Common myeloid progenitor, CD34-positive (primary cell): ENCODE measurements at places on chromosomes 16 and 17.

DNA sequence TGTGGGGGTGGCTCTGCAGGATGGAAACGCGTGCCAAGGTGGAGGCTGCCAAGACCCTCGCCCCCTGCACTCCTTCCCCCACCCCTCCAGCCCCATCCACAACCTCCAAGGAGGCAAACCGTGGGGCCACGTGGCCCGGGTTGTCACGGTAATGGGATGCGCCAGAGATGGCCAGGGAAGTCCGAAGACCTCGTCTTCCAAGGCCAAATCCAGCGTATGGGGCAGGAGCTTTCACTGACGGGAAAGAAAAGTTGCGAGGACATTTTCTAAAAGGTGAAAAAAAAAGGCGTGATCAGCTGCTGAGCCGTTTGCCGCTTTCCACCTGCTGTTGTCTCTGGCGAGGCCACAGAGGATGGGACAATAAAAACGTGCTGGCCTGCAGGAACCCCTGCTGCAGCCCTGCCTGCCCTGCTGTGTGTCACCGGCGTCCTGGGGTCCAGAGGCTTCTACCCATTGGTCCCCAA lies 28.3 kb upstream of the GSE1 start:
- no peak for DNase-seq

- no peak for DNase-seq
Observed at GRCh38 chr17:79878329-79878947, 39.2 kb upstream of the CBX4 start.

DNA sequence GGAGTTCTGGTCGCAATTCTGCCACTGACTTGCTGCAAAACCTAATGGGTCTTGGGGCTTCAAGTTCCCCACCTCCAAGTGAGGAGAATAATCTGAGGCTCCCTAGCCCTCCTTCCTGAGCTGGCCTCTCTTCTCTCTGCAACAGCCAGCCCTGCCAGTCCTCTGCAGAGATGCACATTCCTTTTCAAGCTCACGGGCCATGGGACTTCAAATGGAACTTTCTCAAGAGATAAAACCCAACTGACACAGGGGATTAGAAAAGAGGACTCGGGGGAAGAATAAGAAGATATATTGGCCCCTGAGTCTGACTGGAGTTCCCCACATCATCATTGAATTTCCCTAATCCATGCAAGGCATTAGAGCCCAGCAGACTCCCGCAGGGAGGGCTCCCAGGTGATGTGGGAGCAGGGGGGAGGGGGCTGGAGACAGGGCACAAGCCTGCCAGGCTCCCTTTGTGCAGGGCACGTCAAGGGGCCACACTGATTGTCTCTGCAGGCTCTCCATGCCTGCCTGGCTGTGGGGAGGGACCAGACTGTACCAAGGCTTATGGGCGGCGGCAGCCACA lies 131.0 kb downstream of the CCDC144A start:
- DNase-seq, result no peak

DNA sequence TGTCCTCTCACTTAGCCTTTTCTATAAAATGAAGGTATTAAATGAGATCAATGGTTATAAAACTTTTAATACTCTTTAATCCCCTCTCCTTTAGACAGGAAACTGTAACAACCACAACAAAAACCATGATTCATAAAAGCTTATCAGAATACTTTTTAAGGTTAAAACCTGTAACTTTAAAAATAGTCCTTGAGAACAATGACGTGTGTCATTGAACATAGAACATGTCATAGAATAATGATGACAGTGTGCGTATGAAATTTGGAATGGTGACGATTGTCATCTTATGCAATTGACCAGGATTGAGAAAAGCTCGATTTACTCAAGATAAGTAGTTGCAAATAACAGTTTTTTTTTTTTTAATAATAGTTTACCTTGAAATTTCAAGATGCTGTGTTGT lies 94.1 kb downstream of the PLCG2 start:
- no peak for DNase-seq

DNA sequence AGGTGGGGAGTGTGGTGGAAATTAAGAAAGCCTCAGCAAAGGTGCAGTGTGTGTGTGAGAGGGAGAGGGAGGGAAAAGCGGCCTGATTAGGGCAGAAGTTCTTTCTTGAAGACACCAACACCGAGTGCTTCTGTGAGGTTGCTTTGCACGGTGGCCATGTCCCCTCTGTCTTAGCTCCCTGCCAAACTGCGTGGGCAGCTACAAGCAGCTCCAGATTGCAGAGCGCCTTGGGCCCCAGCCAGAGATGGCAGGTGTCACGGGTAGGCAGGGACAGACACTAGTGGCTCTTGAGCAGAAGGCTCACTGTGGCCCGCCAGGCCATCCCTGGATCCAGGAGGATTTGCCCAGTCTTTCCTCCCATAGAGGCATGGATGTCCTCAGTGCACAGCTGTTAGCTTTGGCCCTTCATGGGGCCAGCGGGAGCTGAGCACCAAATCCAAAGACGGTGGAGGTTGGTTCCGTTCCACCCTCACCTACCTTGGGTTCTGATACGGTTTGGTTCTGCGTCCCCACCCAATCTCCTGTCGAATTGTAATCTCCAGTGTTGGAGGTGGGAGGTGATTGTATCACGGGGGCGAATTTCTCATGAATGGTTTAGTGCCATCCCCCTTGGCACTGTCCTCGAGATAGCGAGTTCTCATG lies 21.4 kb downstream of the KIAA0513 start:
- DNase-seq, result no peak

- DNase-seq, result no peak
Observed at GRCh38 chr17:81910840-81911276, 341 bp downstream of the PCYT2 start.

DNA sequence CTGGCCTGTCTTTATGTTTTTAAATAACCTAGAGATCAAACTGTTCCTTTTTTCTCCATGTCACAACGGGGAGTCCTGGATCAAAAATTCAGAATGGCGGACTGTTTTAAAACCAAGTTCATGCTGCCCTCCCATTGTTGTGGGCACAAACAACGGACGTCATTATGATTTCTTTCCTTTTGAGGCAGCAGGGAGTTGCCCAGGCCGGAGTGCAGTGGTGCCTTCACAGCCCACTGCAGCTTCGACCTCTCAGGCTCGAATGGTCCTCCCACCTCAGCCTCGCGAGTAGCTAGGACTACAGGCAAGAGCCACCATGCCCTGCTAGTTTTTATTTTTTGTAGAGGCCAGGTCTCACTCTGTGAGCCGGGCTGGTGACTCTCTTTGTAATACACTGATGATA lies 26.5 kb downstream of the NDE1 start:
- DNase-seq, result no peak

GRCh38 chr16:15459791-15460190 lies 25.4 kb downstream of the BMERB1 start:
- DNase-seq, result no peak

GRCh38 chr16:83899272-83899897 lies 470 bp downstream of the MLYCD start:
- peak; percentile 84 for DNase-seq

DNA sequence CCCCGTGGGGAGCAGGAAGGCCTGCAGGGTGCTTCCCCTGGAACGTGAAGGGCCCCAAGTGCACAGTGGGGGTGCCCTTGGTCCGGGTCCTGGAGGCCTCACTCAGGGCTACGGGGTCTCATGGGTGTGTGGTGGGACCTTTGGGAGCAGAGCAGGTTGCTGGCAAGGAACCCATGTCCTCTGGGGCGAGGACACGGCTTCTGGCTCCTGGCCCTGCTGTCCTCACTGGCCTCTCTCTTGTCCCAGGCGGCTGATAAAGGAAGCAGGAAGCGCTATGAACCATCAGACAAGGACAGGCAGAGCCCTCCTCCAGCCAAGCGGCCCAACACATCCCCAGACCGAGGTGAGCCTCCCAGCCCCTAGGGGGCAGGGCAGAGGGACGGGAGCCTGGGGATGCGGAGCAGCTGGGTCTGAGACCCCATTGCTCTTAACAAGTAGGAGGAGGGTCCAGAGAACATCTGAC lies 9.8 kb upstream of the IL17C start:
- DNase-seq, result no peak

DNA sequence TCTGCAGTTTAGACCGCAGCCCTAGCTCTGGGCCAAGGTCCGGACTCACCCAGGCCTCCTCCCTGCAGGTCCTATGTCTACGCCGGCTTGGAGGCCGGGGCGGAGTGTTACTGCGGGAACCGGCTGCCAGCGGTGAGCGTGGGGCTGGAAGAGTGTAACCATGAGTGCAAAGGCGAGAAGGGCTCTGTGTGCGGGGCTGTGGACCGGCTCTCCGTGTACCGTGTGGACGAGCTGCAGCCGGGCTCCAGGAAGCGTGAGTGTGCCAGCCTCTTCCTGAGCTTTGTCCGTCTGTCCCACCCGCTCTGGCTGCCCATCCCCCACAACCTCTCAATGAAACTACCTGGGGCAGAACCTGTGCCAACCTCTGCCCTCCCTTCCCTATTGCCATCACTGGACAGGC lies 20.1 kb downstream of the WSCD1 start:
- no peak for DNase-seq

GRCh38 chr16:49545243-49545642 lies 171.6 kb downstream of the C16orf78 start:
- no peak for DNase-seq

GRCh38 chr17:40447148-40447644 lies 3.9 kb downstream of the IGFBP4 start:
- no peak for DNase-seq

- no peak for DNase-seq
Observed at GRCh38 chr16:88429387-88430184, 23.5 kb upstream of the ZFPM1 start.
